ENCODE measurements at places on chromosomes 13 and 19.

- no peak for DNase-seq
Measured at GRCh38 chr19:56284746-56285145, 12.2 kb downstream of the EDDM13 start.

DNA sequence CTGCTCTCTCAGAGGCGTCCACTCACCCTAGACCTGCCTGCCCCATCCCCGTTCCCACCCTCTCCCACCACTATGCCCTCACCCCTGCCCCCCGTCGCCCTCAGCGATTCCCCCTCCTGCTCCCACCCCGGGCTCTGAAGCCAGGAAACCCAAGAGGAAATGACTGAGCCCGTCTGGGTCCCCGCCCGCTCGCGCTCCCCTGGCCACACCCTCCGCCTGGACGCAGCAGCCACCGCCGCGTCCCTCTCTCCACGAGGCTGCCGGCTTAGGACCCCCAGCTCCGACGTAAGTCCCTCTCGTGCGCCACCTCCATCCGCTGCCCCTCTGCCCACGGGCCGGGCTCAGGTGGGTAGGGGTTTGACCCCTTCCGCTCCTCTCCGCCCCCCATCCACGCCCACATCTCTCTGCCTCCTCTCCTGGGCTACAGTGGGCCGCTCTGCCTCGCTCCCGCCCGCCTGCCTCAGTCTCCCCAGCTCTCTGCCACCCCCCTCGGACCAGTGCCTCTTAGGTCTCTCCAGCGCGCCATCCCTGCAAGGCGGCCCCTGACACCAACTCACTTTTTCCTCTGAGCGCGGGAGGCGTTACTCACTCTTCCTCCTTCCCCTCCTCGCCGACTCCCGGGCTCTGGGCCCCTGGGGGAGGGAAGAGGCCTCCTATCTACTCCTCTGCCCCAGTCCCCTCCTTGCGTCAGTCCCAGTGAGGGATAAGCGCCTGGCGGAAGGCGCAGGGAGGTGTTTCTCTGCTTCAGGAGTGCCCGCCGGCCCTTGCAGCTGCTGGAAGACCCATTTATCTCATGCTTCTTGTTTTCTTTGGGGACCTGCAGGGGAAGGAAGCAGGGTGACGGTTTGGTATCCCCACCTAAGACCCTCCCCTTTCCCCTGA, at the start of gene FXYD5:
TSS of gene FXYD5 (plus strand) at position 211 of the 882 bp plus-strand sequence. CDS start 816 bp downstream, outside the sequence.
- DNase-seq = peak; percentile 84

DNA sequence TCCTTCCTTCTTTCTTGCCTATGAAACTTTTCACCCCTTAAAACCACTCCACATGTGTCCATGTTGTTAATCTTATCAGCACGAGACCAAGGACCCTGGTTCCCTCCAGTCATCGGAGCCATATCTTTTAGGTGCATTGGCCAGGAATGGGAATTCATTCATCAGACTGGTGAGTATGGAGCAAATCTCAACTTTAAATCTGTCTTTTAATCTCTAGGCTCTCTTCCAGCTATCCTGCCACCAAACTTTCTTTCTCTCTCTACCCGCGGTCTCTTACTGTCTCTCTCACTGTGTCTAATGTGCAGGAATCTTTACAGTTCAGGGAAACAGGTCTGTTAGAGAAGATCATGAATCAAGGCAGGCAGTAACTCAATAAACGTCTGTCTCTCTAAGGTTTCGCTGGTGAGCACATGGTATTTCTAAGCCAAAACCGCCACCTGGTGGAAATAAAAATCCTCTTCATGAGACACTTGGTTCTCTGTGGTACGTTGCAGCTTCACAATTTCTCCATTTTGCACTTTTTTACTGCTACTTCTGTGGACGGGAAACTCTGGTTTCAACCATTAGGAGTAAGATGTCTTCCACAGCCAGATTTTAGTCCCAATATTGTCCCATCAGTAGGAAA, 16.1 kb downstream of the LGALS16 start:
- DNase-seq = peak; percentile 47

- peak; percentile 97 for DNase-seq
Measured at GRCh38 chr19:40614622-40615411, 13.6 kb downstream of the LTBP4 start.

GRCh38 chr13:93577105-93577504, 350.5 kb downstream of the GPC6 start:
- no peak for DNase-seq

DNA sequence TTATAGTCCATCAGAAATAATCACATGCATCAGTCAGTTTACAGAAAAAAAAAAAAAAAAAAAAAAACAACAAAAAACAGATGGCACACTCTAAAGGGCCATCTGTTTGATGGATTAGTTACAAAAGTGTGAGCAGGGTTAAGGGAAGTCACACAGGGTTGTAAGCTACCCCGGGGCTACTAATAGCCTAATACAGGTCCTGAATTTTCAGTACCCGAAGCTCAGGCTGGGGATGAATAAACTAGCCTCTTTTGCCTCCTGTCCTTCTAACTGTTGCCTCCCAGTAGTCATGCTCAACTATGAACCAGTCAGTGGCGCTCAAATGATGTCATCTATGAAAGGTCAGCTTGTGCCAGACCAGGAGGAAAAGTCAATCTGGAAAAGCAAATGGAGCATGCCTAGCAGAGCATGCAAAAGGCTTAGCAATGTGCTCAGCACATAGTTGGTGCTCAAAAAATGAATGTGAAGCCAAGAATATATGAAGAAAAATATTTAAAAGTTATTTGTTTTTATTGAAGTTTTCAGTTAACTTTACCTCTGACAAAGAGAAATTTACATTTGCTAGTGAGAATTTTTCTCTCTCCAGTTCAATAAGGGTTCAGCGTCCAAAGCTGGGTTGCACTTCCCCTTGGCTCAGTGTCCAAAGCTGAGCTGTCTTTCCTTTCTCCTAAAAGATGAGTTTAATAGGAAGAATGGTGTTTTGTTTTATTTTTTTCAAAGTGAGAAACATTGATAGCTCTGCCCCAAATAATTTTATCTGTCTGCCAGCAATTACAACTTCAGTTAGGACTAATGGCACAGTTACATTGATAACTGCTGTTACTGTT, 30.8 kb upstream of the LRCH1 start:
- DNase-seq = no peak

DNA sequence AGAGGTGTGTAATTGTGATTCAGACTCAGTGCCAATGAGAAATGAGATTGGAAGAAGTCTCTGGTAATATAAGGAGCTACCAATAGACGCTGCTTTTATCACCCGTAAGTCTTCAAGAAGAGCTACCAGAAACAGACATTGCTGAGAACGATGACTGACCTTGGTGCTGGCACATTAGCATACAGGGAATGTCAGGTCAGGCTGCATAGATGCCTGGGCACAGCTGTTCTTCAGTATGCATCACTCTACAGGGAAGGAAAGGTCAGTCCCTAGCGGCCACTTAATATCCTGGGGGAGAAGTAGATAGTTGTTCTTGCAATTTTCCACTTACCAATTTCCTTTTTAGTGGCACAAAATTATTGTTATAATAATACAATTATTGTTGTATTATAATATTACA, 380.4 kb downstream of the PCDH9 start:
- DNase-seq = no peak

- no peak for DNase-seq
Measured at GRCh38 chr19:27765912-27766725, 1446.8 kb downstream of the UQCRFS1 start.

DNA sequence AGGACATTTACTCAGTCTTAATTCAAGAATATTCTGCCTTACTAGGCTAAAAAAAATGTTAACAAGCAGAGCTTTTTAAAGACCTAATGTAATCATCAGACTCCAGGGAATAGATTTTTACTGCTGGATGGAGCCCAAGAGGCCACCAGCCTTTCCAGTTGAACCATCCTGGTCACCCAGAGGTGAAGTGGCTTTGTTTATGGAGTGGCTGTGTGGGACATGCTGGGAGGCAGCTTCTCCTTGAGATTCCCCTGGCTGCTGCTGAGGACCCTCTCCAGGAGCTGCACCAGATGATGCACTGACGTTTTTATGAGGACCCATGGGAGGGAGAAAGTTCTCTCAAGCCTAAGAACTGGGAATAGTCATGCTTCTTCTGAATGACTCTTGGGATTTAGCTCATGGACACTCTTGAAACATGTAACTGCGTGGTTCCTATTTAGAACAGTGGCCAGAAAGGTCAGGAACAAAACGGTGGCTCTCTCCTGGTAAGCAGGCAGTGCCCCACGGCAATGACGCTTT, 205.9 kb upstream of the MIR17HG start:
- DNase-seq = no peak

- DNase-seq = no peak
Measured at GRCh38 chr13:30362869-30363268, 55.5 kb upstream of the KATNAL1 start.

DNA sequence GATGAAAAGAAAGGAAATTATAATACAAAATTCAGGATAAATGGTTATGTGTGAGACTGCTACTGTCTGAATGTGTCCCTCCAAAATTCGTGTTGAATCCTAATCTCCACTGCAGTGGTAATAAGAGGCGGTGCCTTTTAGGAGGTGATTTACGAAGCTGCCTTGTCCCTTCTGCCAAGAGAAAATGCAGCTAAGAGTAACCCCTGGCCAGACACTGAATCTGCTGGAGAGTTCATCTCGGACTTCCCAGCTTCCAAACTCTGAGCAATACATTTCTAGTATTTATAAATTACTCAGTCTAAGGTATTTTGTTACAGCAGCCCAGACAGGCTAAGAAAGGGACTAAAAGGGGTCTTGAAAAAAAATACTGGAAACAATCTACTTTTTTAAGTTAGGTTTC, 152.6 kb downstream of the KLF12 start:
- no peak for DNase-seq

DNA sequence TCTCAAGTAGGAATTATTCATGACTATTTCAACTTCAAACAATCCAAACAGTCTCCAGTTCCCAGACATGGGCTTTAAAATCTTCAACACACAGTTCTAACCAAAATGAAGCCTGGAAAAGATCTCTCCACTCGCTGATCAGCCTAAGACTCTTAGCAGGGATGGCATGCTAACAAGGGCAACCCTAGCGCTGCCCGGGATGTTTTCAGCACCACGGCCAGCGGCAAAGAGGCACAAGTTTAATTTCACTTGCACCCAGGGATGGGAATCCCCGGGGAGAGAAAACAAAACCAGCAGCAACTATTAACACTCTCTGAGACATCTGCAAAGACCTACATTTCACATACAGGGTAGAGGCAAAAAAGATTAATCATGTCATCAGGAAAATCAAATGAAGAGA, 43.0 kb downstream of the CACNA1A start:
- DNase-seq = peak; percentile 11

DNA sequence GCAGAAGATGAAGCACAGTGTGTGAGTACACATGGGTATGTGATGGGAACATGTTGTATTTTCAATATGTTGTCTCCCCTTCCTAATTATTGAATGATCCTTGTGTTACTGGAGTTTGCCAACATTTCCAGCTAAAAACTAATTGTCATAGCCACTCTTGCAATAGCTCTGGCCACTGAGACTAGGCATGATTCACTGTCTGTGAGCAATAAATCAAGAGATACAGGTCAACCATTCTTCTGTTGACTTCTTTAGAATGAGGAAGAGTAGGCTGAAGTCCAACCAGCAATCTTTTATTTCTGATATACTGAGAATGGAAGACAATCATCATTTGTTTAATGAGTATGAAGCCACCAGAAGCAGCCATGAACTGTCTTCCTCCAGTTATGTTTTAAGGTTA, 413.9 kb downstream of the SLITRK5 start:
- no peak for DNase-seq

DNA sequence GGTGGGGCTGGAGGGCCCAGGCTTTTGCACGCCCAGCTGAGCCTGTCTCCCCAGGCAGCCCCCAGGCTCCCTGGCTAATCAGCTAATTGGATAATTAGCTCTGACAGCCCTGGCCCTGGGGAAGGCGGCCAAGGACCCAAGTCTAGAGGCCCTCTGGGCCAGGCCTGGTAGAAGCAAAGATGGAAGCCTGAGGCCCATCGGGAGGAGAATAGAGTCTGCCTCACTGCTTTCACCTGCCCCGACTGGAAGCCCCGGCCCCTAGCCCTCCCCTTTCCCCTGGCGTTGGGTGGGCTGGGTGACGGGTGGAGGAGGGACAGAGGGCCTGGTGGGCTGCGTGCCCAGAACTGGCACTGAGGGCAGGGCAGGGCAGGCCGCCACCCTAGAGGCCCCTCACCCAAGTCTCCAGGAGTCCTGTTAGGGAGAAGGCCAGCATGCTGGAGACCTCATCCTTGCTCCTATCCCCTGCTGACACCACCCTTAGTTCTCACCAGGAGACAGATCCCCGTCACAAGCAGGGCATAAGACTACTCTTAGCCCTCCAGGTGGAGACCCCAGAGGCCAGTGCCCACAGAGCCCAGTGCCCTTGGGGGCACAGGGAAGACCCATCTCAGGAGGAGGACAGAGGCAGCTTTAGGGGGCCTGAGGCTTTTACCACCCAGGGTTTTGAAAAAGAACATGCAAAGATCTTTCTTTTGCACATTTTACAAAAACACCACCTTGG, 12.0 kb downstream of the LYL1 start:
- DNase-seq = no peak

GRCh38 chr19:48490981-48491792, 20.4 kb downstream of the LMTK3 start:
- no peak for DNase-seq

DNA sequence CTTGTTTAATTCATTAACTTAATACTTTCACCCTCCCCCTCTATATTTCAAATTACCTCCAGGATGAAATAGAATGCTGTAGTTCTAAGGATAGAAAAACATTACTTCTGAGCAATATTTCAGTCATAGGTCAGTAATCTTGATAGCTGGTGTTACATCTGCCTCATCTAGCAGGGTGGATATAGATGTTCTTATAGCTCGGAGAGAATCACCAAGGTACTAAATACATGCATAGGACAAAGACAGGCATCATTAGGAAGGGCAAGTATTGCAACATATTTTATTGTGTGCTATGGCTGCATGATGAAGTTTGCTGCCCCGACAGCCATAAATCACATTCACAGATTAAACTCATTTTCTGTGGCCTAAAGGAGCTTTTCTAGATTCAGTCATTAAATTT, 601.0 kb downstream of the FGF9 start:
- DNase-seq = no peak

GRCh38 chr19:42288881-42289555, 12.9 kb upstream of the PRR19 start:
- DNase-seq = no peak

DNA sequence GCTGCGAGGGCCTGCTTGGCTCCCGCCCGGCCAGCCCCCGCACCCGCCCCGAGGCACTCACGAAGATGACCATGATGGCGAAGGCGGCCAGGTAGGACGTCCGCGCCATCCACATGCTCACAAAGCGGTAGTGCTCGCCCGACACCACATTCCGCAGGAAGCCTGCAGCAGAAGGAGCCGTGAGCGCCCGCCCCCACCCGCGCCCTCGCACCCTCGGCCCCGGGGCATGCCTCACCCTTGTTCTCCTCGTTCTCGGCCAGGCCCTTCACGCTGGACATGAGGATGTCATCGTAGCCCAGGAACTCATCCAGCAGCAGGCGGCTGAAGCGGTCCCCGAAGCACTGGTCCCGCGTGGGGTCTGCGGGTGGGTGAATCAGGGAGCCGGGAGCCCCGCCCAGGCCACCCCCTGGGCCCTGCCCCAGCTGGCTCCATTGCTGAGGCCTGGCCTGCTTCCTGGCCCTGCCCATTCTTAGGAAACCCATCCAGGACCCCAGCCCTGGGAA, 9.0 kb downstream of the TMEM259 start:
- DNase-seq = no peak

Data from EL (cell line).